ENCODE measurements at places on chromosomes 11 and 22. TPM values are rescaled to one million over a fixed set of nuclear protein-coding genes. Genes with fewer than 3 reads are reported as not detected.

GAB4 gene
- total RNA-seq = not detected

MS4A7 gene
- not detected for total RNA-seq

OR5D16 gene
- total RNA-seq = not detected

RASD2 gene
- 0.66 TPM for total RNA-seq

MCHR1 gene
- total RNA-seq = not detected

ZNF280A gene
- 3.0 TPM for total RNA-seq

OR52E8 gene
- not detected for total RNA-seq

EMSY gene
- 11.2 TPM for total RNA-seq

UBASH3B gene
- 31.4 TPM for total RNA-seq

MRGPRX4 gene
- not detected for total RNA-seq

GALNT18 gene
- total RNA-seq = 31.9 TPM

BEST1 gene
- 4.6 TPM for total RNA-seq

ROM1 gene
- total RNA-seq = 3.6 TPM

Data from A549 treated with AZD2906 at 1 μM for 4 hours (cell line).